ENCODE measurements at places on chromosomes 1 and 21.

- DNase-seq: no peak
Observed at GRCh38 chr1:205627956-205628355, 3.9 kb downstream of the ELK4 start.

- DNase-seq: no peak
Observed at GRCh38 chr1:198272492-198272891, 115.7 kb downstream of the NEK7 start.

DNA sequence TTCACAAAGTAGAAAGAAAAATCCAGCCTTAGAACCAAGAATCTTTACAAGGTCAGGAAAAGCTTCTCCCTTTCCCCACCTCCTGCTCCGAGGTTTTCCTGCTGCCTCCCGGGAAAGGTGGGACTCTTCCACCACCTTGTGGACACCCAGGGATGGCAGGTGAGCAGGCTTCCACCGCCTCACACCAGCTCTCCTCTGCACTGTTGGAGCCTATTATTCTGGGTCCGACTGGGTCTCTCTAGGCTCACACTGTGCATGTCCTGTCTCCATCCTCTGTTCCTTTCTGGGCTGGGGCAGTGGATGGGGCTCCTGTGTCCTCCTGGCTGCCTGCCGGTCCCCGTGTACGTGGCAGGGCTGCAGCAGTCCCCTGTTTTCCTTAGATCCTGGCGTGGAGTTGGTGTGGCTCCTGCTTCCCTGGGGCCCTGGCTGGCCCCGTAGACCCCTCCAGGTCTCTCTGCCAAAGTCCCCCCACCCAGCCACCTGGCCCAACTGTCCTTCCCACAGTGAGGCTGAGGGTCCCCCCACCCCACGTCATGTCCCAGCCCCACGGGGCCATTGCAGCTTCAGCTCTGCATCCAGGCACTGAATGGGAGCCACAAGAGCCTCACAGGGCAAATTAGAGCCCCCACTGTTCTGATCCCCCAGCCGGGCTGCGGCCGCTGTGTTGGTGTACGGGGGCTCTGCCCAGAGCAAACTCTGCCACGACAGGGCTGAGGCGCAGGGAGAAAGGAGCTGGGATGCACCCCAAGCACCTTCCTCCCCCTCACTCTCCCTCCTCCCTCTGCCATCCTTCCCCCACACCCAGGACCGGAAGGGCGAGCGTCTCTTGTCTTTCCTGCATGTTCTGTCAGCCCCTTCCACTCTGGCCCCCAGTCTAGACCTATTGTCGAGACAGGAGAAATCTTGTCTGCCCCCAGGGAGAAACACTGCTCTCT lies 3.3 kb upstream of the SLC45A1 start:
- no peak for DNase-seq

DNA sequence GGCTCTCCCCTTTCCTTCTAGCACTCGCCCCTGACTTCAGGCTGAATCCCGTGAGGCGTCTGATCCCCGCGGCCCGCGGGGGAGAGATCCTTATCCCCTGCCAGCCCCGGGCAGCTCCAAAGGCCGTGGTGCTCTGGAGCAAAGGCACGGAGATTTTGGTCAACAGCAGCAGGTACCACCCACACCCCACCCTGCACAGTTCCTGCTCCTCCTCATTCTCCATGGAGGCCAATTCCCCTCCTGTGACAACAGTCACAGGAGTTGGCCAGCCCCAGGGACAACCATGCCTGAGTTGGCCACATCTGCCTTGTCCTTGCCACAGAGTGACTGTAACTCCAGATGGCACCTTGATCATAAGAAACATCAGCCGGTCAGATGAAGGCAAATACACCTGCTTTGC lies 20.0 kb downstream of the TMEM81 start:
- no peak for DNase-seq

- DNase-seq: peak; percentile 44
Observed at GRCh38 chr1:211335522-211336157, 9.0 kb downstream of the TRAF5 start.

DNA sequence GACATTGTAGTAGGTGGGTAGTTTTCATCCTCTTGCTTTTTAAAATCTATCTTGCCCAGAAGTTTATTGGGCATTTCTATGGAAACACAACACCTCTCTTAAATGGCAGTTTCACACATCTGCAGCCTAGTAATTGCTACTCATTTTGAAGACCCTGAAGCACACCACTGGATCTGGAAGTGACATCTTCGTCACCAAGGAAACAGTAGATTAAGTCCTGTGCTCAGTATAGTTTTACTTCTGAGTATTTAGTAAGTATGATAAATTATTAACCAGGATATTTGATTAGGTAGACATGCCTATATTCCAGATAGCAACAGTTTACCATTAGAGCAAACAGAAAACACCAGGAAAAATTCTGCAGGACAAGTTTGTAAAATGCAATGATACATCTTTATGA lies 48.7 kb downstream of the UCK2 start:
- no peak for DNase-seq

DNA sequence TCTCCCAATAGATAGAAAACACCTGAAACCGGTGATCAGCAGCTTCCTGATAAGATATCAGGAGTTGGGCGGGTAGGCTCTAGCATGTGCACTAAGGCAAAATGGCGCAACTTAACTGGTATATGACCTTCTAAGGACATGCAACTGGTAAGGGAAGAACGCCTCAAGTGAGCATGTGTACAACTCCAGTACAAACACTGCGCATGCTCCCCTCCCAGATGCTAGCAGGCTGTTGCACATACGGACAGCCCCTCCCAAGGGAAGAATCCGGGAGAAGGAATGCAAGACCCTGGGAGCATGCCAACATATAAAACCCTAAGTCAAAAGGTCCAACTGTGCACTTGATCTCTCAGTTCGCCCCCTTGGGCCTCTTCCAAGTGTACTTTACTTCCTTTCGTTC lies 110.8 kb downstream of the TSEN15 start:
- no peak for DNase-seq

DNA sequence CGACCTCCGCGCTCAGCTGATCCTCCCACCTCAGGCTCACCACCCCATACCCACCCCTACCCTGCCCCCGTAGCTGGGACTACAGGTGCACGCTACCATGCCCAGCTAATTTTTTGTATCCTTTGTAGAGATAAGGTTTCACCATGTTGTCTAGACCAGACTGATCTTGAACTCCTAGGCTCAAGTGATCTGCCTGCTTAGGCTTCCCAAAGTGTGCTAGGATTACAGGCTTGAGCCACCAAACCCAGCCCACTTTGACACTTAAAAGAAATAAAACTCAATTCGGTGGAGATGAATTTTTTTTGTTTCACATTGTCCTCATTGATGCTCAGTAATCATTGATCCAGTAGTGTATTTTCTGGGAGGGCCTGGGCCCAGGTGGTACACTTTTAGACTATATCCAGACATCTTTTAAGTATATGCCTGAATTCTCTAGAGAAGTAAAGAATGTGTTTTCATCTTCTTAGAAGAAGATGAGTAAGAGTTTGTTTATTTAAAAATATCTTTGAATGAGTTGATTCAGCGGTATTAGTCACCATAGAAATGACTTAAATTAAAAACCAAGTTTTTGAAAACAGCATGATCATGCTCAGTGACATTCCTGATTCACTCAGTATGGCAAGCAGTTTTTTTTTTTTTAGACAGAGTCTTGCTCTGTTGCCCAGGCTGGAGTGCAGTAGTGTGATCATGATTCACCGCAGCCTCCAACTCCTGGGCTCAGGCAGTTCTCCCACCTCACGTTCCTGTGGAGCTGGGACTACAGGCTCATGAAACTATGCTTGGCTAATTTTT lies 57.8 kb downstream of the EPB41 start:
- no peak for DNase-seq

GRCh38 chr1:89291276-89291675 lies 18.6 kb upstream of the GBP5 start:
- no peak for DNase-seq

GRCh38 chr1:155279268-155279667 lies 2.0 kb downstream of the HCN3 start:
- DNase-seq: no peak

GRCh38 chr1:2537784-2538115 lies 7.7 kb upstream of the HES5 start:
- no peak for DNase-seq
